ELF-1 (cell line): ENCODE measurements at places on chromosomes 2 and 18.
A peak's percentile ranks its signal among the peaks of the same experiment; 100 is the strongest.

DNA sequence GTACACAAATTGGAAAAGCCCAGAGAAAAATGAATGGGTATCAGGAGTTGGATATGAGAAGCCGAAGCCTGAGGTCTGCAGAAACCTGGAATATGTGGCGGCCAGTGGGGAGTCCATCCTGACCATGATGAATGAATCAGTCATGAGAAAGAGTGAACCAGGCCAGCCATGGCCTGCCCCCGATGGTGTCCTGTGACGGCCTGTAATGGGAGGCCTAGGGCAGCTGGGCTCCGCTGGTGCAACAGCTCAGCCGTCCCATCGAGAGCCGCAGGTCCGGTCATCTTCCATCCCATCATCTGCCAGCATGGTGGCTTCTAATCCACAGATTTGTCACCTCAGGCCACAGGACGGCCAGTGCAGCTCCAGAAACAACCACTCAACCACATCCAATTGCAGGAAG lies 116.4 kb downstream of the PDCL3 start:
- no peak for DNase-seq

- no peak for DNase-seq
These were observed 1.1 kb downstream of the PID1 start for GRCh38 chr2:229269941-229270340.

GRCh38 chr2:207238831-207239701 lies 73.3 kb upstream of the KLF7 start:
- no peak for DNase-seq

GRCh38 chr2:37344453-37345361 lies at the start of gene QPCT:
Gene QPCT (plus strand): TSS chr2:37344630. CDS start chr2:37344732, 102 bp downstream.
- peak; percentile 58 for DNase-seq

- DNase-seq, result peak; percentile 37
These were observed 634 bp downstream of the CREB1 start for GRCh38 chr2:207530160-207531031.
